ENCODE measurements at places on chromosomes 12 and 14.

- no peak for DNase-seq
These were observed 19.1 kb upstream of the SLC17A8 start for GRCh38 chr12:100337727-100338126.

- DNase-seq, result no peak
These were observed 155.2 kb downstream of the SYNE2 start for GRCh38 chr14:64008016-64008415.

GRCh38 chr12:91954326-91954725 is 191.3 kb downstream of the BTG1 start:
- no peak for DNase-seq

DNA sequence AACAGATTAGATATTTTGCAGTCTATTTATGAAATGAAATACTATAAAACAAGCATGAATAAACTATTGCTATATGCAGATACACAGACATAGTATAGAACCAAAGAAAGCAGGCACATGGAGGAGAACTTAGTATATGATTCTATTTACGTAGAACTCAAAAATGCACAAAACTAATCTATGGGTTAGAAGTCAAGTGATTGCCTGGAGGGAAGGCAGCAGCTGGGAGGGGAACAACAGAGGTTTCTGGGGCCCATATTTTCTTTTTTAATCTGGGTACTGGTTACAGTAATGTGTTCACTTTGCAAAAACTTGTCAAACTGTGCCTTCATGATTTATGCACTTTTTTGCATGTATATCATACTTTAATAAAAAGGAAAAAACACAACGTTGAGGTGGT is 202.0 kb downstream of the BCAT1 start:
- DNase-seq, result no peak

DNA sequence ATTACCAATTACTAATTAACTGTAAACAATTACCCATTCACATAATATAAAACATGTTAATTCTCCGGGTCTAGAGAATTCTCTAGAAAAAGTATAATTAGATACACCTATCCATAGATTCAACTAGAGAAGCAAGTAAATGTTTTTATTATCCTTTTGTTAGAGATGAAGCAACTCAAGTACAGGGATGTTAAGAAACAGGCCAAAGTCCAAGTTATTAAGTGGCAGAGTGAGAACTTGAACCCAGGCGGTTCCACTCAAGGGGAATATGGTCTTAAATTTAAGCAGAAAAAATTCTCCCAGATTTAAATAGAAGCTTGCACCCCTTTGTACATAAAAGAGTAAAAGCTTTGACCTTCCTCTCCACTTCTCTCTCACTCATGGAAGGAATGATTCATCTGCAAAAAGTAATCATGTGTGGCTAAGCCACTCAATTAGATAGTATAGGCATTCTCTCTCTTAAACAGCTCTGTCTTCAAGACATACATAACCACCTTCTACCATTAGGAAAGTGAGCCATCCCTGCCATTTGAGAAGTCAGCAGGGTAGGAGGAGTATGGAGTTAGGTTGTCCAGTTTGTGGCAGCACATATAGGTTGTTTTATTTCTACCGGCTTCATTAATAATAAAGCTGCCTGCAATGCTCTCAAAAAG is 34.1 kb downstream of the ERGIC2 start:
- DNase-seq, result no peak

DNA sequence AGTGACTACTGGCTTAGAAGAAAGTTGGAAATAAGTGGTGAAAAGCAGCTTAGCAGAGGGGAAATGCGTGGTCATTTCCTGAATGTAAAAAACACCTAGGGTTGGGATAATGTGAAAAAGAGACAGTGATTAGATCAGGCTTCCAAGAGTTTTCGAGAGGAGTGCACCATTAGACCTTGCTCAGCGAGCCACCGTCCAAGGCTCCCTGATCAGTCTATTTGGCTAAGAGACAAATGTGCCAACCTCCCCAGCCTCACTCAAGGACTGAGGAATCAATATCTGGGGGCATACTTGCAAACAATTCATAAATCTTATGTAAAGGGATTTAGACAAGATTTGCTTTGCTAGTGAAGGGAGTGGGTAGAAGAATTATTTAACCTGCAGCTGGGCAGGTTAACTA is 594.5 kb downstream of the NRXN3 start:
- DNase-seq, result no peak

GRCh38 chr12:128381946-128382345 is 115.0 kb downstream of the TMEM132C start:
- DNase-seq, result no peak

GRCh38 chr14:49939884-49940510 is 47.1 kb downstream of the ARF6 start:
- no peak for DNase-seq

GRCh38 chr12:19998411-19998810 is 369.9 kb upstream of the PDE3A start:
- DNase-seq, result no peak

GRCh38 chr14:22554498-22555383 is 34.3 kb downstream of the DAD1 start:
- no peak for DNase-seq

DNA sequence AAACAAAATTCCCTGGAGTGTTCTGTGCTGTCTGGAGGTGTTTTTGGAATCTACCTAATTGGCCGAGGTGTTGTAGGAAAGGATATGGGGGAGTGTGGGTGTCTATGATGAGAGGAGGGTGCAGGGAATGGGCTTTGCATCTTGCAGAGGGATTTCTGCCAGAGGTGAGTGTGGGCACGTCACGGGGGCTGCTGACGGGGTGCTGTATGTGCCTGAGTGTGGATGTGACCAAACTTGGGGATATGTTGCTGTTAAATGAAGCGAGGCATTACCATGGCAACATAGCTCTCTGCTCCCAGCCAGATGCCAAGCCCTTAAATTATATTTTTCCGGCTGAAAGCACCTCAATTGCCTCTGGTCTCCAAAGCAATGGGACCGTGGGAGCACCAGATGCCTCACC is 44.3 kb upstream of the SPTLC2 start:
- no peak for DNase-seq

- no peak for DNase-seq
These were observed 8.6 kb upstream of the SLC41A2 start for GRCh38 chr12:104966677-104967076.

DNA sequence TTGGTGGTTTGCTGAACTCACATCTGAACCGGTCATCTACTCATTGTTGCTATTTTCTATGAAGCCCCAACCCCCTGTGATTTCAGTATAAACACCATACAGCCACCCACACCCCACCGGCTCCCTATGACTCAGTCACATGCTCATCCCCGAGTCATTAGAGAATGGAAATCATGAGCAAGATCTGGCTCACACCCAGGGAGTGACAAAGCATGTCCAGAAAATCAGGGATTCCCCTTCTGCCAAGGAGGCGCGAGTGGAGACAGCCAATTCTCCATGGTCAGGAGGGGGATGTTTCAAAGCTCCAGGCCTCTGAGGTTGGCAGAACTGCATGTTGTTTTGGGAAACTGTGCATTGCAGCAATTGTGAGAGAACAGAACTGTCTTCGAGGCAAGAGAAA is 657.5 kb upstream of the TBX3 start:
- DNase-seq, result no peak

- no peak for DNase-seq
These were observed 157.1 kb downstream of the CALM1 start for GRCh38 chr14:90553921-90554336.

DNA sequence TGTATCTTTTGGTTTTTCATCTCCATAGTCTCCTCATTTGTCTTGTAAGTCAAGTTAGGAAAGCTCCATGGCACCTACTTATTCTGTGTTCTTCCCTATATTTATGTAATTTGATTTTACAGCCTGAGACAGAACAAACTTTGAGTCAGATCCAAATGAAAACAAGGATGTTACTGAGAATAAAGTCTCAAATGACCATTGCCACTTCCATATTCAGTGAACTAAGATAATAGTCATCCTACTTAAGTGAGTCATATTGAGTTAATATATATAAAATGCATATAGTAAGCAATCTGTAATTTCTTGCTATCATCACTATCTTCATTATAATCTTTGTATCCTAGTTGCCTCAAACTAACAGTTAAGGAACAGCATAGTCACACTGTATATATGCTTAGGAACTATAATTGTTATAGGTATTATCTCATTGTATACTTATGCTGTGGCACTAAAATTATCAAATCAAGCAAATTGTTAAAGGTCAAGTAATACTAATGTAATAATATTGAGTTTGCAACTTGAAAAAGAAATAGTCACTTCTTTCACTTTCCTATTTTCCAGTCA is 30.8 kb downstream of the TMTC3 start:
- no peak for DNase-seq

GRCh38 chr12:101086490-101087135 is 123.4 kb downstream of the SLC5A8 start:
- DNase-seq, result no peak

- DNase-seq, result no peak
These were observed 333.8 kb downstream of the PDZRN4 start for GRCh38 chr12:41521872-41522379.

GRCh38 chr12:41972598-41972997 is 172.1 kb downstream of the GXYLT1 start:
- no peak for DNase-seq

DNA sequence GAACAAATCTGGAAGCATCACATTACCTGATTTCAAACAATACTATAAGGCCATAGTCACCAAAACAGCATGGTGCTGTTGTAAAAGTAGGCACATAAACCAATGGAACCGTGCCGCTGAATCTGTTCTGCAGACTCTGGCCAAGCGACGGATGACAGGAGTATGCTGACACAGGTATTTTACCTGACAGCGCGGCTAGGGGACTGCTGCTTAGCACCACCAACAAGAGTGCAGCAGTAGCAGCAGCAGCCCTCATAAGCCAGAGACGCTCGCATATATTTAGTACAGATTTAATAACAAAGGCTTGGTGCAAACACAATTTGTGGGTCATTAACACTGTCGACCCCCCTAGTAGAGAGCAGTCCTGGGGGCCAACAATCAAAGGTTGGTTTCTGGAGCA is 677.6 kb upstream of the LMO3 start:
- no peak for DNase-seq

DNA sequence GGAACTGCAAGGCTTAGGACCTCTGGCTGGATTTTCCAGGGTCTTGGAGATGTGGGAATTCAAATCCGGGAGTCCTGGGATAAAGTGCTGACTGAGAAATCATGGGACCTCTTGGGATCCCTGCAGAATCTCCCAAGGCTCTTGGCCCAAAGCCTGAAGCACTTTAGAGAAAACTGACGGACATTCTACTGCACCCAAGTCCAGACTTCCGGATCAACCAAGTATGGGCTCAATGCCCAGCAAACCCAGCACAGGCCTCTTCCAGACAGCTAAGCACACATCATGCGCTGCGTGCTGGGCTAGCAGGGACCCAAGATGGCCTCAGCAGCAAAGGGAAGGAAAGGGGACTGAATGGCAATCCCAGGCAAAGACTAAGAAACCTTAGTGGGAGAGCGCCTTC is 85.0 kb downstream of the ACTN1 start:
- no peak for DNase-seq

GRCh38 chr12:78271546-78271945 is 440.9 kb downstream of the NAV3 start:
- DNase-seq, result no peak

DNA sequence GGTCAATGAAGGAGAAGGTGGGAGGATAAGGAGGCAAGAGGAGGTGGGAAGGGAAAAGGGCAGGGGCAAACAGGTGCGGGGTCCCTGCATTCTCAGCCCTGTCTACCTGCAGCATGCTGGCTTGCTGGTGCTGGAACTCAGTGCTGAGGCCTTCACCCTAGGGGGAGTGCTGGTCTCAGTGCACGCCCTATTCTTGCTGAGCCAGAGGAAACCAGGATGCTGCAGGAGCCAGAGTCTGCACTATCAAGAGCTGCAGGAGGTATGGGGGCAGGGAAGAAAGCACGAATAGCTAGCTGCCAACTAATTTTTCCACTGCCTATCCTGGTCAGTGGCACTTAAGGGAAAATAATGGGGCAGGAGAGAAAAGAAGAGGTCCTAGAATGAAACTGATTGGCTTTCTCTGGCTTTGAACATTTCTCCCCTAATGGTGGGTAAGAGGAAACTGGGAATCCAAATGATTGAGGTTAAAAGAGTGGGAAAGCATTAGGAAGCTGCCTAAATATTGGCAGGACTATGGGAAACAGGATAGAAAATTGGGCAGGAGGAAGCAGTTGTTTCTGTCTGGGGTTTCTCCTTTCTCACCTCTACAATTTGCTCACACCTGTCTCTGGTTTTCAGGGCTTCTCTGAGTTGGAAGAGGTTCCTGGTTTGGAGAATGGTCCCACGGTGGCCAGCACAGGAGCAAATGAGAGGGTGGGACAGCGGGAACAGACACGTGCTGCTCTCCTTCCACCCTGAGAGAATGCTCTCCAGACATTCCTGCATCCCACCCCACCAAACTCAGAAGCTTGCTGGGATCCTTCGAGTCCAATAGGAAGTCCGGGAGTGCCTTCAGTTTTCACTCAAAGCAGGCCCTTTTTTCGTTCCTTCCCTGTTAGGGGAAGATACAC is 1.9 kb downstream of the TMEM253 start:
- DNase-seq, result no peak

- DNase-seq, result no peak
These were observed 28.8 kb downstream of the HOXC4 start for GRCh38 chr12:54082397-54082892.

DNA sequence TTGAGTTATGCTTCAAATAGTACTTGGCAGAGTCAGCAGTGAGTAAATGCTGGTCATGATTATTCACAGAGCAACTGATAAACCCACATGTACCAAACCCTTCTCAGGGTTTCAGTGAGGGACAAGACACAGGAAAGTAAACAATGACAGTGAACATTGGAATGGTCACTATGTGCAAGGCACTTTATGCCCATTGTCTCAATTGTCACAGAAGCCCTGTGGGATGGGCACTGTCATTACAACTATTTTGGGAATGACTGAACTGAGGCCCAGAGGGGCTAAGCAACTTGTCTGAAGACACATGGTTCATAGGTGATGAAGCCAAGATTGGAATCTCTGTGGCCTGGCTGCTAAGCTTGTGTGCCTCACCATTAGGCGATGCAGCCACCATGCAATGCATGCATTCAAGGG is 238.5 kb downstream of the RBM19 start:
- no peak for DNase-seq

DNA sequence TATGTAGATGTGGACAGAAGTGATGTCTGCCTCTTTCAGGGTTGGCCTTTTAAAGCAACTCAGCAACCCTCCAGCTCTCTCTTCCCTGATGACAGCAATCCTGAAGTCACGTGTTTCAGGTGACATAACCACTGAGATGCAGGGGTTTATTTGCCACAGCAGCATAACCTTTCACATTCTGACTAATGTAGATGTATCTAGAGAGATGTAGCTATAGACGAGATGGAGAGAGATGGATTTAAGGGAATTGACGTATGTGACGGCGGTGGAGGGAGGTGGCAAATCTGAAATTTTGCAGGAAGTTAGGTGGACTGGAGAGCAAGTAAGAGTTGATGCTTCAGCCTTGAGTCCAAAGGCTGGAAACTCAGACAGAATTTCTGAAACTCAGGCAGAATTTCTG is 126.0 kb downstream of the ZFP36L1 start:
- no peak for DNase-seq

GRCh38 chr12:23771240-23771949 is 178.1 kb downstream of the SOX5 start:
- no peak for DNase-seq

Measured in activated CD4-positive, alpha-beta T cell treated with anti-CD3 and anti-CD28 coated beads for 24 hours (primary cell).